ENCODE measurements at places on chromosomes 2 and 18.

- DNase-seq: no peak
Measured at GRCh38 chr2:69889302-69889701, 4.5 kb upstream of the SNRNP27 start.

DNA sequence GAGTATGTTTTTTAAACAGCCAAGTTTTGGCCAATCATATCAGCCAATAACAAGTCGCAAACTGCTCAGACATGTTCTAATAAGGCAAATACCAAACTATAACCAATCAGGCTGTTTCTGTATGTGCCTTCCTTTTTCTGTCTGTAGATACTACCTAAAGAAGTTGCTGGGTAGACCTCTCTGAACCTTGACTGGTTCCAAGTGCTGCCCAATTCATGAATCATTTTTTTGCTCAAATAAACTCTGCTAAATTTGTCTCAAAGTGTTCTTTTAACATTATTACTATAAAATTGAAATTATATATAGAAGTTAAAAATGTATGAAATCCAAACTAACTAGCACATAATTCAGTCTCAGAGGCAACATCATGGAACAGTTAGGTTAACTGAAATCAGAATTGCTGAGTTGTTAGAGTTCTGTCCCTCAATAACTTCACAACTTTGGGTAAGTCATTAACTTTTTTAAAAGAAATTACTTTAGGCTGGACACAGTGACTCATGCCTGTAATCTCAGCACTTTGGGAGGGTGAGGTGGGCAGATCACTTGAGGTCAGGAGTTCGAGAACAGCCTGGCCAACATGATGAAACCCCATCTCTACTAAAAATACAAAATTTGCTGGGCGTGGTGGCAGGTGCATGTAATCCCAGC is 4.9 kb upstream of the TTC21B start:
- DNase-seq: no peak

- no peak for DNase-seq
Measured at GRCh38 chr2:47194410-47194809, 39.3 kb upstream of the STPG4 start.

DNA sequence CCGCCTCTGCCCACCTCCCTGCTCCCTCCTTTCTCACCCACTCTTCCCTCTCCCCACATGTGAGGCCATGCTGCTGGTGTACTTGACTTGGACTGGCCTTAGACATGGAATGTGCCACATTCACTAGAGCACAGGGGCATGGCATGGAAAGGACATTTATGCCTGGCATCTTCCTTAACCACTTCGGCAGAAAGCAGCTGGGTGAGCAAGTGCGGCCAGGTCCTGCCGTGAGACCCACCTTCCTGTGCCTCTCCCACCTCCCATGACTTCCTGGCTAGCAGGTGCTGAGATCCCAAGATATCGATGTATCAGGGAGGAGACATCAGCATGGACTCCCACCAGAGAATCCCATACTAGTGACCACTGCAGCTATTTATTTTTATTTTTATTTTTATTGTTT is 13.0 kb downstream of the GPR55 start:
- DNase-seq: no peak

- DNase-seq: no peak
Measured at GRCh38 chr2:17930773-17931172, 52.3 kb downstream of the KCNS3 start.

DNA sequence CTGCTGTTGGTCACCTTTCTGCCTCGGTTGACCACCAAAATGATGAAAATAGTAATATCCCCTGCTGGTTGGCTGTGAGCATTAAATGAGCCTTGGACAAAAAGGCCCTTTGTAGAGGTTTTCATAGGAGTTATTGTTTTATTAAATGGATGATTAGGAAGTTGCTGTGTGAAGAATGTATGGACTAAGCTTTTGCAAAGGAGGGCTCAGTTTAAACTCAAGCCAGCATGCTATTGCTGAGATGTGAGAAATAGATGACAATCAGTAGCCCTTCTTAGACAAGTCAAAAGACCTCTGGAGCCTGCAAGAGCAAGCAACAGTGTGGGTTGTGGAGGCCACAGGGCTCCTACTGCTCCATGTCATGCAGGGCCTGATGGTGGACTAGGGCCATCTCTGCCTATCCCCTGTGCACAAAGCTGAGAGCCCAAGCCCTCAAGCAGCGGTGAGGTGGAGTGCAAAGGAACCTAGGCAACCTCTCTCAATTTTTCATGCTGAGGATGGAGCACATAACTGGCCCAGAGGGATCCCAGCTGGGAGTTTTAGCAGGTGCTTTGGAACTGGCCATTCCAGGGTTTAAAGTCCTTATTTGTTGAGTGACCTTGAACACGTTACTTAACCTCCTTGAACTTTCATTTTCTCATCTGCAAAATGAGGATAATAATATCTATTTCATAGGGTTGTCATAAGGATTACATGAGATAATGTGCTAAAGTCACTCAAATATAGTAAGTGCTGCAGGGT is 37.1 kb downstream of the FOSL2 start:
- DNase-seq: no peak

- DNase-seq: no peak
Measured at GRCh38 chr2:150144546-150145298, 342.7 kb downstream of the RND3 start.

- DNase-seq: no peak
Measured at GRCh38 chr2:181124497-181124896, 144.1 kb downstream of the UBE2E3 start.

DNA sequence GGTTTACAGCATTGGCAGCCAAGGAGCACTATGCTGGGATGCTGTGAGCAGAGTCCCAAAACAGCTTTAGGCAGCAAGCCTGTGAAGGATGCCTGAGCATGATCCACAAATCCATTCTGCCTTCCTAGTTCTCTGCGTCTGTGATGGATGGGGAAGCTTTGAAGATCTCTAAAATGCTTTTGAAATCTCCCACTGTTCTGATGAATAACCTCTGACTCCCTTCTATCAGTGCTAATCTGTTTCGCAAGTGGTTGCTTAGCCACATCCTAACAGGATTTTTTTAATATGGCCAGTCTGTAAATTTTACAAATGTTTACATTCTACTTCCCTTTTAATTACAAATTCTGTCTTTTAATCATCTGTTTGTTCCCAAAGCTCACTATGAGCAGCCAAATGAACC is 319.2 kb downstream of the GULP1 start:
- no peak for DNase-seq

DNA sequence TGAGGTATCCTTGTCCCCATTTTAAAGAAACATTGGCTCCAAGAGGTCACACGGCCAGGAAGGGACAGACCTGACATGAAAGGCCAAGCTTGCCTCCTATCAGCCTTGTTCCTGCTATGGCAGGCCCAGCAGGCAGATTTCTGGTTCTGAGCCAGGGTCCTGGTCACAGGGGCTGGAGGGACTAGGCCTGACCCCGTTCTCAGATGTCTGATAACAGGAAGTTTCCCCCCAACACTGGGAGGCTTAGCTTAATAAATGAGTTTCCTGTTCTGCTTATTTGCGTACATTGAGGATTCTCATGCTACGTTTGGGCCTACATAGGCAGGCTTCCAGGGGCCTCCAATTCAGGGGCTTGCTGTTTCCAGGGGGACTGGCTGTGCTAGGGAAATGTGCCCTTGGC is 107.8 kb upstream of the LTBP1 start:
- no peak for DNase-seq

- DNase-seq: no peak
Measured at GRCh38 chr2:46538393-46538792, 59.0 kb downstream of the TMEM247 start.

GRCh38 chr18:44918142-44918476 is 237.4 kb downstream of the SETBP1 start:
- no peak for DNase-seq

DNA sequence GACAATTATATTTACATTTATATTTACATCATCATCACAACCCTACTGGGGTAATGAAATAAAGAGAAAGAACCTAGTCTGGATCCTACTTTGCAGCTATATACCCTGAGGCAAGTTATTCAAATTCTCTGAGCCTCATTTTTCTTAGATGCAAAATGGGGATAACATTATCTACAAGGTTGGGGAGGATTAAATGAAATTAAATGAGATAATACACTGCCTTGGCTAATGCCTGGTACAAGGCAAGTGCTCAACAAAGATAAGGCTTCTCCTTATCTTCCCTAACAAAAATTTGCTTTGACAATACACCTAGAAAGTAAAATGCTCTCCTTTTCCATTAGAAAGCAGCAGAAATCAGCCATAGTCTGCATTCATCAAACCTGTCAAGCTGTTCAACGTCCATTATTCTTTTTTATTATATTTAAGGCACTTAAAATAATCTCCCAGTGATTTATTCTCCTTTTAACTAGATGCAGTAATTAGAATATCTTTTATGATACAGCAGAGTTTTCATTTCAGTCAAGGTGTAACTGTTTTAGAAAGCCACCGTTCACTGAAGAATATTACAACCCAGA is 44.8 kb downstream of the TCF4 start:
- DNase-seq: no peak

DNA sequence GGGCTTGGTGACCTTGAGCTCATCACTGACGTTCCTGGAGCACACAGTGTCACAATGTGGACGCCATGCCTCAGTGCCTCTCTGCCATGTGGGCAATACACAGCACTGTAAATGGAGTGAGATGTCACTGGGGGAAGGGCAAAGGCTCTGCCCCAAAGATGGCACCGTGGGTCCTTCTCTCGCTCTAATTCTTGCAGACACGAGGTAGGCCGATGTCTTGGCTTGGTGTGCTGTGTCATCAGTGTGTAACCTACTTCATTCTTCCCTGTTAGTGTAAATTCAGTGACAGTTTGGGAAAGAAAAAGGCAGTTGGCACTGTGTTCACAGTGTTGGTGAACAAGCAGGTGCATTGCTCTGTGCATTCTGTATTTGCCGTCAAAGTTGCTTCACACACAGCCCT is 309.3 kb upstream of the MYT1L start:
- DNase-seq: no peak

DNA sequence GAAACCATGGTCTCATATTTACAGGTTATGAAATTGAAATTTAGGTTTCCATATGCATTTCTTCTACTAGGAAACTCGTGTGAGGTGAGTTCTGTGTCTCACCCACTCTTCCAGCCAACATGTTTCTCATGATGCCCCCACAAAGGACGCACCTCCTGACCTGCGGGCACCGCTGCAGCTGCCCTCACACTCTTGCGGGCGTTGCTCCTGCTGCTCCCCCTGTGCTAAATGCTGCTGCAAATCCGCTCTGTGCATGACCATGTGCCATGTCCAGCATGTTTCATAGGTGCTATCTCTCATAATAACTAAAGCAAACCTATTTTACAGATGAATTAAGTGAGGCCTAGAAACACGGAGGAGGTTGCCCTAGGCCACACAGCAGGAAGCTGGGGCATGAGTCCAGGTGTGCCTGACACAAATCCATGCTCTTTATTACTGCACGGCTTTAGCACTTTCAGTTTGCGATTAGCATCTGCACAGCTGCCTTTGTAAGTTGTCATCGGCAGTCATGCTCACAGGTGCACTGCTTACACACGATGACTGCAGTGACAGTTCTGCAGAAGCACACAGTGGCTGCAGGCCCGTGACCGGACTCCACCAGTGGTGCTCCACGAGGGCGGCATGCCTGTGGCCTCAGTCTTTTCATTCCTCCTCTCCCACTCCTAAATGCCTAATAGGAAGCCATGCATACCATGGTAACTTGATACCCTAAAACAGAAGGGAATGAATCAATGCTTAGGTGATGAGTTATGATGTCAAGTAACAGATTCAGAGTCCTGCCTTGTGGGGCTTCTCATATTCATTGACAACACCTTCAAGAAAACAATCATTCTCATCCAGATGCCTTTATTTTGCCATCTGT is 14.9 kb upstream of the GALR1 start:
- DNase-seq: no peak

DNA sequence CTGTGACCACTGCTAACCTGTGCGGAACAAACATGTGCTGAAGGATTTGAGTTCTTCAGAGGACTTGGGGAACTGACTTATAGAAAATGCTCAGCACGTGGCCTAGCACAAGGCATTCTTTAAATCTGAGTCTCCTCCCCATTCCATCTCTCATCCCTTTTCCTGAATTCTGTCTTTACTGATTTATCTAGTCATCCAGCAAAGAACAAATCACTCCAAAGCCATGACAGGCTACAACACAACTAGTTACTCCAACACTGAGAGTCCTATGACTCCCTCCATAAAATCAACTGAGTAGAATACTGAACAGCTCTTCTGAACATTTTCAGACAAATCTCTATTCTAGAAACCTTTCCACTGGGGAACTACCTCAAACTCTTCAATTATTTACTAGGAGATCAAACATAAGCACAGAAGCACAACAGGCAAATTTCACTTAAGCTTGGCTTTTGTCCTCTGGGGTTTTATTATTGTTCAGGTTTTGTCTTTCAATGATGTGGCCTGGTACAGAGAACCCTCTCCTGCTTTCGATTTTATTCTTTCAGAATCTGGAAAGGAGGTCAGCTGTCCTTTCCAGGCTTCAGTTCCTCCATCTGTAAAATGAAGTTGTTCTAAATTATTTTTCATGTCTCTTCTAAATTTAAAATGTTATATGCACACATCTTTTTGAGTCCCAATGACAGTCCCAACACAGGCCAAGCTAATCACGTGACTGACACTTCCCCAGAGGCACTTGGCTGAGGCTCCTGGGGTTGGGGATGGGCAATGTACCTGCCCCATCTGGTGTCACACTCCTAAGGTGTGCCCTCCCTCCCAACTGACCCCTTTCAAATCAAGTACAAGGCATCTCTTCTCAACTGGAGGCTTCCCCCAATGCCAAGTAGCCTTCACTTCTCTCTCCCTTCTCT is 31.8 kb downstream of the RNU4ATAC start:
- DNase-seq: no peak

DNA sequence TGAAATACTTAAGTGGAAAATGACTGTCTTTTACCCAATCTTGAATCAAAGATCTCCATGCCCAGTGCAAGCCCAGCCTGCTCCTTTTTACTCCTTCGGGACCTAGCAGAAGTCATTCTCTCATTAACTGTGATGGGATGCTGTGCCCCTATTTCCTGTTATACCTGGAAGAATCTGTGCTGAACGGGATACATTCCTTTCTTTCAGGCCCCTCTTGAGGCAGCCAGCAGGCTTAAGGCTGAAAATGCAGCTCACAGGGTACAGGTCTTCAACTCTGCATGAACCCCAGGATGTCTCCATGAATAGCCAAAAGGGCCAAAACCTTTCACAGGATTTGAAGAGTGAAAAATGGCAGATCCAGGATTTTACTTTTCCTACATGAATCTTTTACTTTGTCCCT is 784.8 kb upstream of the KLHL29 start:
- DNase-seq: no peak

GRCh38 chr2:234691214-234691575 is 194.3 kb upstream of the ARL4C start:
- no peak for DNase-seq

GRCh38 chr18:43876748-43877147 is 599.5 kb upstream of the SYT4 start:
- DNase-seq: no peak

All from stimulated activated CD8-positive, alpha-beta memory T cell treated with anti-CD3 and anti-CD28 coated beads, Interleukin-7, amount 100 ng/mL, for 4 hours (primary cell).